T-helper 2 cell treated with Interferon-gamma antibody and Interleukin-4, amounts not matched to agents 100 ng/mL and 5 ng/mL, for 36 hours (primary cell): ENCODE measurements at places on chromosomes 5 and 9. TPM values are rescaled to one million over a fixed set of nuclear protein-coding genes. Genes with fewer than 3 reads are reported as not detected.

Gene NR6A1
- total RNA-seq = 0.25 and 0.50 TPM in 2 replicates

Gene LHX6
- not detected in 2 replicates for total RNA-seq

Gene GPRIN1
- total RNA-seq = 2.1 and 2.4 TPM in 2 replicates

Gene CD74
- total RNA-seq = 624 and 634 TPM in 2 replicates

Gene NPR3
- total RNA-seq = not detected in 2 replicates

Gene RORB
- 0.07 and 0.14 TPM in 2 replicates for total RNA-seq

Gene BTNL8
- total RNA-seq = not detected in 2 replicates
